Stimulated activated CD8-positive, alpha-beta memory T cell treated with anti-CD3 and anti-CD28 coated beads, Interleukin-7, amount 100 ng/mL, for 48 hours (primary cell): ENCODE measurements at places on chromosomes 13 and 19.

- no peak for DNase-seq
Observed at GRCh38 chr13:87674247-87674738, 3.1 kb downstream of the SLITRK5 start.

- no peak for DNase-seq
Observed at GRCh38 chr19:53958168-53958571, 4.6 kb upstream of the CACNG8 start.

DNA sequence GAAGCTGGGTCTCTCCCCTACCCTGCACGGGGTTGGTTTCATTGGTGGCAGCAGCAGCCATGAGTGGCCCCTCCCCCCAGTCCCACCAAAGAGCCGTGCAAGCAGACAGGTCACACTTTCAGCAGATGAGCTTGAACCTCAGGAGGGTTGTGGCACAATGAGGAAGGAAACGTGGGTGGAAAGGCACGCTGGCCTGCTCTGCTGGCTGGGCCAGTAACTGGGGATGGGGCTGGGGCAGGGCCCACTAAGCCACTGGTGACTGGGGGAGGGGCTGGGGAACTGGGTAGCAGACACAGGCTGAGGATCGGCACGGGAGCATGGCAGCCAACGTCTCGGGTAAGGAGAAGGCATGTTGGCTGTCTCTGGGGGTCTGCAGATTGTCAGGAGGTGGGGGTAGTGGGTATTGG, at the start of gene P2RY11:
Gene P2RY11, plus strand, starts transcription at position 289 of the 407 bp plus-strand sequence. Its CDS starts 29 bp downstream, at position 318.
- peak; percentile 70 for DNase-seq

- no peak for DNase-seq
Observed at GRCh38 chr13:88144580-88144979, 473.4 kb downstream of the SLITRK5 start.
